ENCODE measurements at places on chromosomes 7 and 10. TPM values are rescaled to one million over a fixed set of nuclear protein-coding genes. Genes with fewer than 3 reads are reported as not detected.
A peak's percentile ranks its signal among the peaks of the same experiment; 100 is the strongest.

DNA sequence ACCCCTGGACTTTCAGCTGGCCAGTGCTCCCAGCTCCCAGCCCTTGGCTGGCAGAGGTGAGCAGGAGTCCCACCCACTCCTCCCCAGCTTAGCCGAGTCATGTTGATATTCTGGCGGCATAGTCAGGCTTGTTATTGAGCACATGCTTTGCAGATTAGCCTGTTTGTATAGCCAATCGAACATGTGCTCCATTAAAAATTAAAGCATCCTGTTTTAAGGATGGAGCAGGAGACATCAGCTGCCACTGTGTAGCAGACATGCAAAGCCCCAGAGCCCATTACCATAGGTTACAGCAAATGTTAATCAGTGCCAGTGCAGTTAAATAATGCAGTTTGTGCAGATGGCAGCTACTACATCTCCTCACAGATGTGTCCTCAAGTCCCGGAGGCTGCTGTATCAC lies 574.6 kb upstream of the GALNT17 start:
- no peak for DNase-seq

DNA sequence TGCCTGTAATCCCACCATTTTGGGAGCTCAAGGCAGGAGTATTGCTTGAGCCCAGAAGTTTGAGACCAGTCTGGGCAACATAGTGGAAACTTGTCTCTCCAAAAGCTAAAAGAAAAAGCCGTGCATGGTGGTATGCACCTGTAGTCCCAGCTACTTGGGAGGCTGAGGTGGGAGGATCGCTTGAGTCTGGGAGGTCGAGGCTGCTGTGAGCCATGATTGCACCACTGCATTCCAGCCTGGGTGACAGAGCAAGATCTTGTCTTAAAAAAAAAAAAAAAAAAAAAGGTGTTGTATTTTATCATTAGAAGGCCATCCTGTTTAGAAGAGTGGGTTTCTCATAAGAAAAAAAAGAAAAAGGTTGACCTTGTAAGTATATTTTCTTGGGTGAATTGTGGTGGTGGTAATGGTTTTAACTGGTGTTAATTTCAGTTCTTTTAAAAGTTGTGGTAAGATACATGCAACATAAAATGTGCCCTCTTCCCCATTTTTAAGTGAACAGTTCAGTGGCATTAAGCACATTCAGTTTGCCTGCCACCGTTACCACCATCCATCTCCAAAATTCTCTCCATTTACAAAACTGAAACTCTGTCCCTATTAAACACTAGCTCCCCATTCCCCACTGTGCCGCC lies 34.7 kb downstream of the GRIFIN start:
- no peak for DNase-seq

- no peak for DNase-seq
These were observed 9.6 kb upstream of the VWC2 start for GRCh38 chr7:49763791-49764190.

DNA sequence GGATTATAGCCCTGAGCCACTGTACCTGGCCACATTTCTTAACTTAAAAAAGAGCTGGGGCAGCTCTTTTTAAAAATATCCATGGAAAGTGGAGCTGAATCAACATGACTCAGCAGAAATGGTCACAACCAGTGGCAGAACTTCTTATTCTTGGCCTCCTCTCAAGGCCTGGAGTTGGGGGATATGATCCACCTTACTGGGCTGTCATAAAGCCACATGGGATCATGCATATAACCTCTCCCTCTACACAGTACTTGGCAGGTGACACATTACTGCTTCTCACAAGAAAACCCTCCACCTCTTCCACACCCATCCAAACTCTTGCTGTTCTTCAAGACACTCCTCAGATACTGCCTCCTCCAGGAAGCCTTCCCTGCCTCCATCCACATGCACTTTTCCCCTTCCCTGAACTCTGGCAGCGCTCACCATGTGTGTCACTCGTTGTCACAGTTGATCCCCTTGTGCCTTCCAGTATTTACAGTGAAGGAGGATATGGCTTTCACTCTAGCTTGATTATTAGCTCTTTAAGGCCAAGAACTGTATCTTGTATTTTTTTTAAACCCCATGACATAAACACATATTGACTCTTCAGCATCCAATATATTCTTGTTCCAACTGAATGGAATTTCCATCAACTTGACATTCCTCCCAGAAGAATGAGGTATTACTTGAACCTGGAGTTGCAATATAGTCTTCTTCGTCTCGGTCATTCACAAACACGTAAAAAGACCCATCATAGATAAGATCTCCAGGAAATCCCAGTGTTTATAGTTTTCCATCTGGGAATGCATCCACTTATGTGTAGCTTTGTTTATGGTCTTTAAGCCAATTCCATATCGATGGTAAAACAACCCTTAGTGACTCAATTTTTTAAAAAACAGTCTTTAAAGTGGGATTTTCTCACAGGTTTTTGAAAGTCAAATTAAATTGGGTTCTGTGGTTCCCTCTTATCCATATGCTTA lies 85.5 kb downstream of the TBXAS1 start:
- no peak for DNase-seq

DNA sequence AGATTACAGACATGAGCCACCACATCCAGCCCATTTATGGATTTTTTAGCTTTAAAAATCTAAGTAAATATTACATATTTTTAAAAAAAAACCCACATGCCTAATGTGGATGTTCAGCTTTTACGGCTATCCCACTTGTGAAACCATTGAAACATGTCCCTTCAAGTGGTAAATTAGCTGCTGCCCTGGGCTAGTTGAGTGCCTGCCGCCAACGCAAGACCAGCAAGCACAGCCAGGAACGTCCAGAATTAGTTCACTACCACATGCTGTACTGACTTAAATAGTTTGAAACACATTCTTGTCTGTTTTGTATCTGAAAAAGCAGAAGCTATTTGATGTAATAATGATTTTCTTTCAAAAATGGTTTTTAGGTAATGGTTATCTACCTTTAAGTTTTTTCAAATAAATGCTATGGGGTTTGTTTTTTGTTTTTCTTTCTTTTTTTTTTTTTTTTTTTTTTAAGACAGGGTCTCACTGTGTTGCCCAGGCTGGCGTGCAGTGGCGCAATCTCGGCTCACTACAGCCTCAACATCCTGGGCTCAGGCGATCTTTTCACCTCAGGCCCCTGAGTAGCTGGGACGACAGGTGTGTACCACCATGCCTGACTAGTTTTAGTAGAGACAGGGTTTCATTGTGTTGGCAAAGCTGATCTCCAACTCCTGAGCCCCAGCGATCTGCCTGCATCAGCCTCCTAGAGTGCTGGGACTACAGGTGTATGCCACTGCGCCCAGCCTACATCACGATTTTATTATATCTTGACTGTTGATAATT lies 57.0 kb downstream of the KLRG2 start:
- DNase-seq: no peak

- DNase-seq: no peak
These were observed 247.2 kb upstream of the CTBP2 start for GRCh38 chr10:125407557-125407956.

DNA sequence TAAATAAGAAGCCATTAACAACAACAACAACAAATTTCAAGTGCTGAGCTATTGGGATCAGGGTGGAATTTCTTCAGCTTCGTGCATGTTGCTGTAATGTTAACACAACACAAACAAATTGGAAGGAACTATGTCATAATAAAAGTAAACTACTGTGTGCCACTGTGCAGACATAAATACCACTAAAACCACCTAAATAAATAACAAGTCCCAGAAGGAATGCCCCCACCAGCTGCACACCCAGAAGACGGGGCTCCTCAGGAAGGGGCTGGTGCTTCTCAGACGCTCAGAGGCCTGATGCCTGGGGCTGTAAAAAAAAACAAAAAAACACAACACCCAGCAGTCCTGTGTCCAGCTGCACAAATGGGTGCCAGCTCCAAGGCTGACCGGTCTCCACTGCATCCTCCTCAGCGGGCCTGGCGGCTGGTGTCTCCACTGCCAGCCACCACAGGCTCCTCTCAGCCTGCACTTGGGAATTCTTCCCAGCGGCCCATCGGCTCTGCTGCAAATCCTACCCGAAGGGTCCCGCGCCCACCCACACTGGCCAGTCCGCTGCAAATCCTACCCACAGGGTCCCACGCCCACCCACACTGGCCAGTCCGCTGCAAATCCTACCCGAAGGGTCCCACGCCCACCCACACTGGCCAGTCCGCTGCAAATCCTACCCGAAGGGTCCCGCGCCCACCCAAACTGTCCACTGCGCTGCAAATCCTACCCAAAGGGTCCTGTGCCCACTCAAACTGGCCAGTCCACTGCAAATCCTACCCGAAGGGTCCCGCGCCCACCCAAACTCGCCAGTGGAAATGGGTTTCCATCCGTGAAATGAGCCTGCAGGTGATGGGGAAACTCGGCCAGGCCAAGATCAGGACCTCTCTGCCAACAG lies 35.8 kb upstream of the DNAAF5 start:
- DNase-seq: no peak

DNA sequence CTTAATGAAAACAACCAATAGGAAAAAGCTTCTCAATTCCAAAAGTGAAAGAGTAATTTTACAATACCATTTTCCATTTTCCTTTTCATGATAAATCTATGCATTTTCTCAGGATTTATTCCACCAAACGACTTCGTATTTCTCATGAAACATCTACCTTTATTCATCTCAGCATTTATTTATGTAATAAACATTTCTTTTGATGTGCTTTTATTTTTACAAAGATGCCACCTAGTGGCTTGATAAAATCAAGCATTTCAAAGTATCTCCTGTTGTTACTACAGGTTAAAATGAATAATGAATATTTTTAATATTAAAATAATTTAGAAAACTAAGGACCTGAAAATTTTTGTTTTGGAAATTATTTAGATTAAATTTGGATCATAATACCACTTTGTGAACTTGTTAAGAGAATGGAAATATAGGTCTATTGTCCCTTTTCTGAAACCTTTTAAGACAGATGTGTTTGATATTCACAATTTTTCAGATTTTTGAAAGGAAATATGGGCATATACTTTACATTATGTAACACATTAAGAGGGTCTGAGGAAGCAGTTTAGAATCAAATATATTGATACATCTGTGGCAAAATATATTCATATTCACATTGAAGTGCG lies 2.7 kb upstream of the IQUB start:
- no peak for DNase-seq

DNA sequence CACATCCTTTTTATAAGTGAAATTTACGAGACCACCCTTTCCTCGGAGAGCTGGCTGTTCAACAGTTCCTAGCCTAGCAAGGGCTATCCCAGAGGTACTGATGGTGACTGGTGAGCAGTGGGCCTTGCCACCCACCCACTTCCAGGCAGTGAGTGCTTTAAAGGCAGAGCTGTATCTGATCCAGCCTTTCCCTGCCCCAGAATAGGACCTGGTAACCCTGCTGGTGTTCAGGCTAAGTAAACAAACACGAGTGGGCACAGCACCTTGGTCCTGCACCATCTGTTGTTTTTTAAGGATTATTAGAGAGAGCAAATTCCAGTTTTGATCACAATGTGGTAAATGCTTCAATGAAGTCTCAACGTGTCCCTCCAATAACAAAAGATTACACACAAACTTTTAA lies 75.7 kb downstream of the COBL start:
- DNase-seq: no peak

GRCh38 chr7:64206903-64207302 lies at the start of gene ZNF735:
Gene ZNF735, plus strand, starts transcription at chr7:64207203. Its CDS starts 0 bp downstream, at chr7:64207203.
- no peak for DNase-seq

DNA sequence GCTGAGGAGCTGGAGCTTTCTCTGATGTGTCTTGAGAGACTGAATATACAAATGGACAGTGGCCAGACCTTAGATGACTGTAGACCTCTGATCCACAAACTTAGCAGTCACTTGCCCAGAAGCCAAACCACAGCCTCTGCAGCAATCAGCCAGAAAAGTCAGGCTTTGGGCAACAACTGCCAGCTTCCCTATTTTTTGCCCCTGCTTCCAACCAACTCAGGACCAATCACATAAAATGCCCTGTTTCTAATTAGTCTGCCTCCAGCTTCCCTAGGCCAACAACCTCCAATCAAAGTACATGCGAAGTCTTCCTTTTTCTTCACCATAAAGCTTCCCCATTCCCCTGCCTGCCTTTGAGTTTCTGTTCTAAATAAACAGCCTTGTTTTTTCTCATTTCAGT lies 37.8 kb upstream of the CACUL1 start:
- peak; percentile 58 for DNase-seq

DNA sequence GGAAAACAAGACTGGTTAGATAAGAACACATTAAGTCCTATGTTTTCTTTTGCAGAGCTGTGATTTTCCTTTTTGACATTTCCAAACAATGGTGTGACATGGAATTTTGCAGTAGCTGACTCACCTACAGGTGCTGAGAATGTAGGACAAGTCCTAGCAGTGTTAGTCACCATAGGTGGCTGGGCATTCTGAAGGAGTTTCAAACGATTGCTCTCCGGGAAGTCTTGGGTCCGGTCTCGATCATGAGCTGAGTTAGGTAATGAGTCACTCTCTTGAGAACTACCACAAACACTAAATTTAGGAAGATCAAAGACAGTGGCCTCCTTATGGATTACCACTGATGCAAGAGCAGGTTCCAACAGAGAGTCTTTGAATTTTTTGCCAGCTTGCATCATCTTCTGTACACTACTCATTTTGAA lies 3.6 kb downstream of the FIGNL1 start:
- no peak for DNase-seq

DNA sequence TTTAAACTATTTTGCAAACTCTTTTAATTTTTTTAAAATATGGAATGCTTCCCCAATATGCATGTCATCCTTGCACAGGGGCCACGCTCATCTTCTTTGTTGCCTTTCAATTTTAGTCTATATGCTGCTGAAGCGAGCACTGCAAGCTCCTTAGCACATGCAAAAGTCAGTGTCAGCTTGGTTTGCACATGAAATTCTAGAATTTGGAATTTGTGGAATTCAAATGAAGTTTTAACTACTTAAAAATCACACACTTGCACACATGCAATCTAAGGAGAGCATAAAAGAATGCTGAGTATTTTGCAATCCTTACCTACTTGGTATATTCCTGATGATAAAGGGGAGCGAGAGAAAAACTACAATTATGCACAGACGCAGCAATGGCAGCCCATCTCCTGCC lies 78.3 kb upstream of the ATP6V0A4 start:
- no peak for DNase-seq

GRCh38 chr7:6161463-6162330 lies 110.7 kb downstream of the CYTH3 start:
- DNase-seq: no peak

POLR2J2 gene
- total RNA-seq: 14.8 TPM

GBX1 gene
- total RNA-seq: not detected

NME8 gene
- total RNA-seq: not detected

ABCB4 gene
- not detected for total RNA-seq

AGAP4 gene
- 16.3 TPM for total RNA-seq

SAP25 gene
- total RNA-seq: 10.6 TPM

ITGB8 gene
- 8.0 TPM for total RNA-seq

KLF14 gene
- total RNA-seq: not detected

TAS2R4 gene
- total RNA-seq: 2.0 TPM

FRA10AC1 gene
- total RNA-seq: 19.1 TPM

OPN1SW gene
- not detected for total RNA-seq

LYZL2 gene
- not detected for total RNA-seq
